Camera-type eye (tissue), 1 donor: ENCODE measurements at places on chromosomes 4 and X. TPM values are rescaled to one million over a fixed set of nuclear protein-coding genes. Genes with fewer than 3 reads are reported as not detected.

The GLRA3 gene
- total RNA-seq = 1.9 TPM

The SSX3 gene
- total RNA-seq = not detected

The RTL3 gene
- total RNA-seq = 0.16 TPM

The DTHD1 gene
- total RNA-seq = not detected

The ELOVL6 gene
- total RNA-seq = 23.7 TPM

The PPP1R2C gene
- not detected for total RNA-seq

The SMR3A gene
- not detected for total RNA-seq

The PLAC1 gene
- not detected for total RNA-seq

The SPIN2A gene
- 2.0 TPM for total RNA-seq

The ANK2 gene
- total RNA-seq = 342 TPM

The BTK gene
- total RNA-seq = 3.1 TPM

The TMEM150C gene
- total RNA-seq = 24.6 TPM

The LARP7 gene
- 58.7 TPM for total RNA-seq

The CSAG1 gene
- total RNA-seq = not detected

The TMEM192 gene
- total RNA-seq = 20.9 TPM

The RNF150 gene
- total RNA-seq = 47.7 TPM

The CCNB3 gene
- total RNA-seq = 10.1 TPM

The SMARCA1 gene
- total RNA-seq = 89.6 TPM

The PIR gene
- total RNA-seq = 4.3 TPM

The CT45A3 gene
- not detected for total RNA-seq

The ARR3 gene
- 9.8 TPM for total RNA-seq

The TACR3 gene
- total RNA-seq = 6.3 TPM

The ZNF827 gene
- 34.6 TPM for total RNA-seq

The LIAS gene
- total RNA-seq = 21.7 TPM

The P2RY10 gene
- 0.22 TPM for total RNA-seq

The MEPE gene
- not detected for total RNA-seq

The ZNF630 gene
- 12.4 TPM for total RNA-seq

The CCKAR gene
- total RNA-seq = 1.3 TPM

The TSPAN5 gene
- total RNA-seq = 55.3 TPM

The CRLF2 gene
- total RNA-seq = not detected

The HSD17B13 gene
- total RNA-seq = 0.27 TPM

The TMPRSS11F gene
- not detected for total RNA-seq

The DDX53 gene
- total RNA-seq = not detected

The AKAP4 gene
- not detected for total RNA-seq

The GUCY1A1 gene
- total RNA-seq = 76.6 TPM

The RAP2C gene
- total RNA-seq = 21.1 TPM

The TMPRSS11A gene
- total RNA-seq = 0.33 TPM

The C4orf54 gene
- total RNA-seq = 10.6 TPM

The DMRTC1 gene
- 1.2 TPM for total RNA-seq

The PHOX2B gene
- total RNA-seq = 0.55 TPM

The CCNQ gene
- total RNA-seq = 15.9 TPM

The GPC4 gene
- total RNA-seq = 22.0 TPM
